ENCODE measurements at places on chromosomes 3 and 15. TPM values are rescaled to one million over a fixed set of nuclear protein-coding genes. Genes with fewer than 3 reads are reported as not detected.

Gene CTXN2
- 0.11 TPM for total RNA-seq

DNA sequence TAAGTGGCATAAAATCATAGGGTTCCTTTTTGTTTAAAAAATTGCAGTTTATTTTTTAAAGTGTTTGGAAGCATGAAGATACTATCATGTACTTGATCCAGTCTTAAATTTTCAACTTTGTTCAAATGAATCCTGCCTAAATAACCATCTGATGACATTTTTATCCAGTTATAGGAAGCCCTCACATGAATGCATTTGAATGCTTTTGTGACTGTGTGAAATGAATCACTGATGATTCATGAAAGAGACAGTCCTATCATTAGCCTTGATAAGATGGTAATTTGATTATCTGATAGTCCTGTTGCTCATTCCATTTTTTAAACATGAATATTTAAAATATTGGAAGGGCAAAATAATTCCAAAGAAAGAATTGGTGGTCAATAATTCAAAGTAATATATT, 401.9 kb upstream of the ROBO2 start:
- no peak for DNase-seq

DNA sequence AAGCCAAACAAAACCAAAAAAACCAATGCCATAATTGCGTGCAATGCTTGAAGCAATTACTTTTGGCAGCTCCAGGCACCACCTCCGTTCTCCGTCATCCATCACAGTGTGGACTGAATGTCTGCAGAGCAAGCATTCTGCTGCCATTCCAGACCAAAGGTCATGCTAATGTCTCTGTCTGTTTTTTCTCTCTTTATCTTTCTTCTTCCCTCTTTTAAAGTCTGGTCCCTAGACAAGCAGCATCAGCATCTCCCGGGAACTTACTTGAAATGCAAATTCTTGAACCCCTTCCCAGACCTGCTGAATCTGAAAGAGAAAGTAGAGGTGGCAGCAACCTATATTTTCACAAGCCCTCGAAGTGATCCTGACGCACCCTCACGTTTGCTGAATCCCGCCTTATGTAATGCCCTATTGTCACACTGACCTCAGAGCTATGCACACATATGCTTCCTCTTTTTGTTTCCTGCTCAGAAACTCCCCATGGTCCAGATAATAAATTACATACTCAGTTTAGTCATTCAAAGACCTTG, 297.3 kb upstream of the PROK2 start:
- DNase-seq, result no peak

- DNase-seq, result no peak
Measured at GRCh38 chr3:29644261-29644660, 363.4 kb downstream of the RBMS3 start.

DNA sequence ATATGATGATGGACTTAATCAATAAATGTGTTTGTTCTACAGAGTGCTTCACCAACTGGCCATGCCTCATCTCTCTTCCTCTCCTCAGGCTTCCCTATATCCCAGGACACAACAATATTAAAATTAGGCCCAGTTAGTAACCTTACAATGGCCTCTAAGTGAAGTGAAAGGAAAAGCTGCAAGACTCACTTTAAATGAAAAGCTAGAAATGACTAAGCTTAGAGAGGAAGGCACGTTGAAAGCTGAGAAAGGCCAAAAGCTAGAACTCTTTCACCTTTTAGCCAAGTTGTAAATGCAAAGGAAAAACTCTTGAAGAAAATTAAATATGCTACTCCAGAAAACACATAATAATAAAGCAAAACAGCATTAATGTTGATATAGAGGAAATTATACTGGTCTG, 1010.3 kb downstream of the NAALADL2 start:
- no peak for DNase-seq

- DNase-seq, result no peak
Measured at GRCh38 chr3:72462595-72463011, 385.6 kb downstream of the SHQ1 start.

All from H9 (cell line).